ENCODE measurements at places on chromosomes 12 and 14.
A peak's percentile ranks its signal among the peaks of the same experiment; 100 is the strongest.

DNA sequence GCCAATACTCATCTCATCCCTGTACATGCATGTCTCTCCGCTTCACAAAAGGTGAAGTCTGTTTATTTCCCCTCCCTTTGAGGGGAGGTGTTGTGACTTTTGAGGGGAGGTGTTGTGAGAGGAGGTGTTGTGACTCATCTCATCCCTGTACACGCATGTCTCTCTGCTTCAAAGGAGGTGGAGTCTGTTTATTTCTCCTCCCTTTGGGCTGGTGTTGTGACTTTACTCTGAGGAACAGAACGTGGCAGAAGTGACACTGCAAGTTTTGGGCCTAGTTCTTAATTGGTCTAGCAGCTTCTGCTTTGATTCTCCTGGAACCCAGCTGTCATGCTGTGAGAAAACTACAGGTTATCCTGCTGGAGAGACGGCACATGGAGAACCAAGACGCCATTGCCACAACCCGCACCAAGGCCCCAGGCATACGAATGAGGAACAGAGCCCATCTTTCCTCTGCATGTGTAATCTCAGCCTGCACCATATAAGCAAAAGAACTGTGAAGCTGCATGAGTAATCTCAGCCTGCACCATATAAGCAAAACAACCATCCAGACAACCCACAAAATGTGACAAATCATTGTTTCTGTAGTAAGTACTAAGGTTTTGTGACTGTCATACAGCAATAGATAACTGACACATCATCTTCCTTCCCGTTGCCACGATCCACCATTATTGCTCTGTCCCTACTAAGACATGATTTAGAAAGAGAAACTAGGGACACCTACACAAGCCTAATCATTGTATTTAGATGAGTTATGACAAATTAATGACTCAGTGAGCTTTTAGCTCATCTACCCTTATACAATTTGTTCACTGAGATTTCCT lies 30.0 kb downstream of the GALNT4 start:
- H3K4me1 ChIP-seq: peaks cover 25% of the 10 kb centered on the region
- H3K27me3 ChIP-seq: no peaks in the 10 kb centered on the region
- H3K36me3 ChIP-seq: peaks cover 14% of the 10 kb centered on the region
- peak overlapping the region; percentile 45 for H3K4me3 ChIP-seq

DNA sequence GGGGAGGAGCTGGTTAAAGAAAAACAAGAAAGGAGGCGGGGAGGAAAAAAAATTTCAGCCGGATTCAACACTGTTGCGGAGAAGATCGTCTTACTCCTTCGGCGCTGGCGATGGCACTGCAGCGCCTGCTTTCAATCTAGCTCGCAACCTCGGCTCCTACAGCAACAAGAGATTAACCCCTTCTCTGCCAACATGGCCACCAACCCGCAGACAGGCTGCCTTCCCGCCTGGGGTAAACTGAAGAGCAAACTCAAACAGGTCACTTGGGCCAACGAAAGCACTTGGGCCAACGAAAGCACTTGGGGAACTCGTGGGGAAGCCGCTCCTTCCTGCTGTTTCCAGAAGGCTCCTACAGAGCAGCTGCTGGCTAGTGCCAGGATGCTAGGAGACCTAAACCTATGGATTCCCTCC lies 73.7 kb downstream of the CIT start:
- no peak overlapping the region for H3K4me3 ChIP-seq
- H3K27me3 ChIP-seq: no peaks in the 10 kb centered on the region
- no peak overlapping the region for H3K27ac ChIP-seq
- peaks cover 9% of the 10 kb centered on the region for H3K36me3 ChIP-seq
- no peak for DNase-seq
- H3K4me1 ChIP-seq: no peaks in the 10 kb centered on the region

GRCh38 chr12:54126029-54126695 lies 62.6 kb downstream of the SMUG1 start:
- H3K27me3 ChIP-seq: peaks cover 67% of the 10 kb centered on the region
- H3K4me3 ChIP-seq: peak overlapping the region; percentile 60
- H3K4me1 ChIP-seq: peaks cover 10% of the 10 kb centered on the region
- H3K36me3 ChIP-seq: no peaks in the 10 kb centered on the region
- no peak overlapping the region for H3K27ac ChIP-seq
- DNase-seq: no peak

DNA sequence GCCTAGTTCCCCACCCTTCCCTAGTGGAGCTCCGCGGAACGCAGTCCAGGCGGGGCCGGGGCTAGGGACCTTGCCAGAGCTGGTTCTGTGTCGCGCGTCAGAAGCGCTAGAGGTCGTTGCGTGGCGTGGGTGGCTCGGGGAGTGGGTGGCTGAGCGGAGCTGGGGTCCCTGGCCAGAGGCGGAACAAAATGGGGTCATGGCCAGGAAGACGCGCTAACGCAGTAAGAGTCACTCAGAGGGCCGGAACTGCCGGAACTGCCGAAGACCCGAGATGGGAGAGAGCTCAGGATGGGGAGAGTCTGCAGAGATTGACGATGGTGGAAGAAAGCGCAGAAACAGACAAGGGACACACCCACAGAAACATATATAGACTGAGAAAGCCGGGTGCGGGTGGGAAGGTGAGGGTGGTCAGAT lies 4.8 kb downstream of the DGKA start:
- DNase-seq: peak; percentile 41
- H3K27me3 ChIP-seq: no peaks in the 10 kb centered on the region
- peak overlapping the region; percentile 67 for H3K27ac ChIP-seq
- peaks cover 50% of the 10 kb centered on the region for H3K36me3 ChIP-seq

DNA sequence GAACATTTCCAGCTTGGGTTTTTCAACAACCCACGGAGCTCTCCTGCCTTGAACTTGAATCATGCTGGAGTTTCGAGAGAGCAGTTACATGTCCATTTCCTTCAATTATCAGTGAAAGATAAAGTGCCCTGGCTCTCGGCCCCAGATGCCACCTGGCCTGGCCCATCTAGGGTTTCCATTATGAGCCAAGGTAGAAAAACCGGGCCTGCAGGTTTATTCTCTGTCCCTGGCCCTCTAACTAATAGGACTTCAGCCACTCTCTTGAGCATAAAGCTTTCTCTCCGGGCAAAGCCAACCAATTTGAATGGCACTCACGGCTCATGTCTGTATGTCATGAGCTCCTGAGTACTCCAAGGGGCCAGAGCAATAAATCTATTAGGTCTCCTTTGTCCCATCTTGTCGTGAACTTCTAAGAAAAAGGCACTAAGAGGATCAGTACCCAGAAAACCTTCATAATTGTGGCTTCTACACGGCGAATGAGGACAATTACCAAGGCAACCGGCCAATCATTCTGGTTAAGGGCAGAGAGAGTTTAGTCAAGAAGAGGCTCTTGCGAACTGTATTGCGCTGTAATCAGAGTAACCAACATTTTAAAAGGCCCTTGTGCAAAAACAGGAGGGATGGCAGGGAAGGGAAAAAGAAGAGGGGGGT lies 392.3 kb downstream of the MED13L start:
- H3K27ac ChIP-seq: no peak overlapping the region
- no peaks in the 10 kb centered on the region for H3K4me1 ChIP-seq
- no peak for DNase-seq
- H3K27me3 ChIP-seq: peaks cover 17% of the 10 kb centered on the region

Data from activated naive CD8-positive, alpha-beta T cell treated with anti-CD3 and anti-CD28 coated beads, Interleukin-2, amount 50 U/mL, for 24 hours (primary cell).